Mesenteric fat pad (tissue), 1 donor: ENCODE measurements at places on chromosomes 3 and 15. TPM values are rescaled to one million over a fixed set of nuclear protein-coding genes. Genes with fewer than 3 reads are reported as not detected.

The CHRNA7 gene
- 2.0 TPM for total RNA-seq

The PLA2G4E gene
- total RNA-seq: not detected

The CLDN16 gene
- total RNA-seq: not detected

The MME gene
- total RNA-seq: 138 TPM

The ATP10A gene
- total RNA-seq: 27.2 TPM
